ENCODE measurements at places on chromosomes 6 and 20.

GRCh38 chr6:113127786-113128419 lies 729.2 kb upstream of the MARCKS start:
- no peak overlapping the region for H3K27ac ChIP-seq
- H3K36me3 ChIP-seq = no peaks in the 10 kb centered on the region
- H3K4me3 ChIP-seq = no peak overlapping the region
- H3K4me1 ChIP-seq = no peaks in the 10 kb centered on the region
- no peak for DNase-seq

- peaks cover 16% of the 10 kb centered on the region for H3K27me3 ChIP-seq
- H3K4me3 ChIP-seq = no peak overlapping the region
- no peak overlapping the region for H3K27ac ChIP-seq
- H3K4me1 ChIP-seq = no peaks in the 10 kb centered on the region
- H3K36me3 ChIP-seq = no peaks in the 10 kb centered on the region
Measured at GRCh38 chr20:54517241-54517975, 42.0 kb downstream of the DOK5 start.

- H3K4me1 ChIP-seq = no peaks in the 10 kb centered on the region
- DNase-seq = no peak
- no peaks in the 10 kb centered on the region for H3K36me3 ChIP-seq
- H3K27me3 ChIP-seq = peaks cover 30% of the 10 kb centered on the region
Measured at GRCh38 chr20:60586269-60587050, 628.2 kb downstream of the CDH26 start.

DNA sequence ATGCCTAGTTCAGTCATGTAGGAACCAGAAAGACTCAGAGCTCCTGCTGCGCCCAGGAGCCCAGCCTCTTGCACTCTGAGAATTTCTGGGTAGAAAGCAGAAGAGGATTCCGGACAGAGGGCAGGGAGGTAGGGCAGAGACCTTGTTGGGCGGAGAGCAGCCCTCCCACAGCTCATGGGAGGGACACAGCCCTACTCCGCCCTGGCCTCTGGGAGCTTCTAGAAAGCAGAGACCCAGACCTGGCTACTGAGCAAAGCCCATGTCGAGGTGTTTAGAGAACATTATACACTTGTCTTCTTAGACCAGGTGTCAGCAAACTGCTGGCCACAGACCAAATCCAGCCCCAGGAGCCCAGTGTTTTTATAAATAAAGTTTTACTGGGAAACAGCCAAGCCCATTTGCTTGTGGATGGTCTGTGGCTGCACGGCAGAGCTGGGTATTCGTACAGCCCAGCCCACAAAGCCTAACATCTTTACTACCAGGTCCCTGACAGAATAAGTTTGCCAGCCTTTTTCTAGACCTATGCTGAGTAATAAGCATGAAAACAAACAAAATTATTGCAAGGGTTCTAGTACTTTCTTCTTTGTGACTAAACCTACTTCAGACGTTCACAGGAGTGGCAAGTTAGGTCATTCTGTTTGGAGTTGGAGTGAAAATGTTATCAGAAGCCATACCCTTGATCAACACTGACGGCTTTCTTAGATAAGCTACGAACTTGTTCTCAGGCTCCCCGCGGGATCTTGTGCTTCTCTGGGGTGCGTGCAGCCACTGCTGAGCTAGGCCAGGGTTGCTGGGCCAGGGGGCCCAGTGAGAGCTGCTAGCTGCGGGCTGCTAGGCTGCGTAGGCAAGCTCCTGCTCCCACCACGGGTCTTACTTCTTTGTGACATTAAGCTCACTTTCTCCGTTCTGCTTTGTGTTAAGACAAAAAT lies 235.1 kb upstream of the FOXQ1 start:
- no peaks in the 10 kb centered on the region for H3K36me3 ChIP-seq
- H3K27me3 ChIP-seq = peaks cover 6% of the 10 kb centered on the region
- no peak overlapping the region for H3K4me3 ChIP-seq
- H3K27ac ChIP-seq = no peak overlapping the region
- DNase-seq = no peak

DNA sequence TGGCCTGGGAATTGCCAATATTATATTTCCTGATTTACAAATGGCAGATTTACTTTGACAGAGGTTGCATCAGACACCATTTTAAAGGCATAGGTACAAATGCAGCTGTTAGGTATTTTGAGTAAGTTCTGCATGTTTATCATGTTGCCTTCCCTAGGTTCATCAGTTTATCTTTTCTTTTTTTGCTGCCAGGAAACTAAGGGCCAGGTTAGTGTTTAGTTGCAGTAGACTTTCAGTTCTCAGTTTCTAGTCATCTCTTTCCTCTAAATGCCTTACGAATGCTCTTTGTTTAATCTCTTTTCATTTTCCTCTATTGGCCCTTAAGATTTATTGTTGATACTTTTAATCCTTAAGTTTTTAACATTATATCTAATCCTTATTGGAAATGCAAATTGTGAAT lies 129.9 kb downstream of the SMAP1 start:
- no peak overlapping the region for H3K27ac ChIP-seq
- H3K4me3 ChIP-seq = no peak overlapping the region
- peaks cover 22% of the 10 kb centered on the region for H3K4me1 ChIP-seq
- DNase-seq = no peak

DNA sequence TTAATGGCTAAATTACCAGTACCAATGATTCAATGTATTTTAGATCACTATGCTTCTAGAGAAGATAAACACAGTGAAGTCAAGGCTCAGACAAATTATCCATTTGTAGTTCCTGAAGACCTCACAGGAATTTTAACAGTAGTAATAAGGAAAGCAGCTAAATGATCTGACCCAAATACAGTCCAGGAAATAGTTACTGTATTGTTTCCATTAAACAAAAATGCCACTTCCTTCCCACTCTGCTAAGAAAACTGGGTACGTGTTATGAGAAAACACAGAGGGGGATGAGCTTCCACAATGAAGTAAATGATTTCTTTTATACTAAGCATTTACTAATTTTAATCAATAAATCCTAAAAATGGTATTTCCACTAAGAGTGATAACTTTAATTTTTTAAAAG lies 127.9 kb downstream of the CDK19 start:
- no peak overlapping the region for H3K27ac ChIP-seq
- H3K36me3 ChIP-seq = no peaks in the 10 kb centered on the region
- H3K27me3 ChIP-seq = no peaks in the 10 kb centered on the region
- no peak overlapping the region for H3K4me3 ChIP-seq
- peaks cover 13% of the 10 kb centered on the region for H3K4me1 ChIP-seq

DNA sequence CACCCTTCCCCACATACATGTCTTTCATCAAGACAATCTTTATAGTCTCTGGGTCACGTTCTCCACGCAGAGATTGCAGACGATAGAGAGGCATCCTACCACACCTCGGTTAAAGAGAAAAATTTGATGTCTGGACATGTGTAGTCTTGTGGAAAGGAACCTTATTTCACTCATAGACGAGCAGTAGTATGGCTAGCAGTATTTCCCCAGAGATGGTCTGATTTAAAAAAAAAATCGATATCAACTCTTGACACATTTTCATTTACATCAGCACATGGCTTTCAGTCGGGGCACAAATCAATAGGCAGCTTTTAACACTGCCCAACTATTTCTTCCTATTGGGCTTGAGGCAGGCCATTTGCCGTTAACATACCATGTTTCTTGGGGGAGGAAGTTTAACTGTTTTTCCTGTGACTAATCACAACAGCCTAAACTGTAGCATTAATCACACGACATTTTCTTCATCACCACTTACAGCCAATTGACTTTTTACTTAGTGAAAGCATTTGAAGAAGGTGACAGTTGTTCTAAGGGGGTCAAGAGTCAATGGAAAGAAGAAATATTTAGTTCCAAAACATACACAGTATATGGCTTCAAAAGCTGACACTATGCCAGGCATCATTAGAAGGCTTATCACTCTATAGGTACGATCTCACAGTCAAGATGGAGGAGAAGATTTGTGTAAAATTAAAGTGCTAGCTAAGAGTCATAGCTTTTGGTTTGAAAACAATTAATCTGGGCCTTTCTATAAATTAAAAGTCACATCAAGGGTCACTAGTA lies 129.5 kb upstream of the HDAC2 start:
- H3K4me3 ChIP-seq = no peak overlapping the region
- no peaks in the 10 kb centered on the region for H3K36me3 ChIP-seq
- no peak for DNase-seq
- H3K27me3 ChIP-seq = peaks cover 7% of the 10 kb centered on the region
- H3K27ac ChIP-seq = no peak overlapping the region

- DNase-seq = no peak
- no peak overlapping the region for H3K4me3 ChIP-seq
- H3K4me1 ChIP-seq = peaks cover 16% of the 10 kb centered on the region
- no peaks in the 10 kb centered on the region for H3K36me3 ChIP-seq
- H3K27me3 ChIP-seq = peaks cover 6% of the 10 kb centered on the region
Measured at GRCh38 chr6:106446983-106447382, 86.5 kb downstream of the CRYBG1 start.

DNA sequence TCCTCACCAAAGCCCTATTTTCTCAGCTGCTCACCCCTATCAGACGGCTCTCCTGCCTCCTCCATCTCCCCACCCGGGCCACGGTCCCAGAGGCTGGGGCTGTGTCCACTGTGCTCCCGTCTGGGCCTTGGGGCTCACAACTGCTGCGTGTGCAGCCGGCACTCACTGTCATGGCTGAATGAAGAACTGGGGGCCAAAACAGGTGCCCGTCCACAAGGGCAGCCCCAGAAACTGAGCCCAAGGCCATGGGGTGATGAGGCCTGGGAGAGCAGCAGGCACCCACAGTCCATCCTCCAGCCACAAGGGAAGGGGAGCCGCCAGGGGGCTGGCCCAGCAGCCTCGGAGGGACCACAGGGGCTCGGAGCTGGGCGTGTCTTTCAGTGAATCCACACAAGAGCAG lies 159.5 kb downstream of the DLL1 start:
- DNase-seq = no peak
- H3K36me3 ChIP-seq = no peaks in the 10 kb centered on the region
- H3K27ac ChIP-seq = no peak overlapping the region
- peaks cover 4% of the 10 kb centered on the region for H3K4me1 ChIP-seq
- peaks cover 9% of the 10 kb centered on the region for H3K27me3 ChIP-seq

- no peaks in the 10 kb centered on the region for H3K36me3 ChIP-seq
- no peaks in the 10 kb centered on the region for H3K4me1 ChIP-seq
- no peaks in the 10 kb centered on the region for H3K27me3 ChIP-seq
- no peak for DNase-seq
- H3K27ac ChIP-seq = no peak overlapping the region
- H3K4me3 ChIP-seq = no peak overlapping the region
Measured at GRCh38 chr6:101290346-101290745, 103.2 kb upstream of the GRIK2 start.

- H3K4me1 ChIP-seq = no peaks in the 10 kb centered on the region
- no peak overlapping the region for H3K4me3 ChIP-seq
- no peak overlapping the region for H3K27ac ChIP-seq
- H3K36me3 ChIP-seq = peaks cover 5% of the 10 kb centered on the region
- DNase-seq = no peak
- peaks cover 2% of the 10 kb centered on the region for H3K27me3 ChIP-seq
Measured at GRCh38 chr20:41786158-41786557, 168.0 kb upstream of the CHD6 start.

- H3K27me3 ChIP-seq = peaks cover 22% of the 10 kb centered on the region
- no peak for DNase-seq
- peaks cover 28% of the 10 kb centered on the region for H3K4me1 ChIP-seq
- H3K36me3 ChIP-seq = peaks cover 6% of the 10 kb centered on the region
- peak overlapping the region; percentile 79 for H3K4me3 ChIP-seq
Measured at GRCh38 chr6:127514179-127514772, 4.9 kb downstream of the MTCL3 start.

GRCh38 chr6:53014063-53014462 lies 19.0 kb upstream of the GSTA4 start:
- no peak overlapping the region for H3K4me3 ChIP-seq
- no peaks in the 10 kb centered on the region for H3K27me3 ChIP-seq
- H3K27ac ChIP-seq = no peak overlapping the region

DNA sequence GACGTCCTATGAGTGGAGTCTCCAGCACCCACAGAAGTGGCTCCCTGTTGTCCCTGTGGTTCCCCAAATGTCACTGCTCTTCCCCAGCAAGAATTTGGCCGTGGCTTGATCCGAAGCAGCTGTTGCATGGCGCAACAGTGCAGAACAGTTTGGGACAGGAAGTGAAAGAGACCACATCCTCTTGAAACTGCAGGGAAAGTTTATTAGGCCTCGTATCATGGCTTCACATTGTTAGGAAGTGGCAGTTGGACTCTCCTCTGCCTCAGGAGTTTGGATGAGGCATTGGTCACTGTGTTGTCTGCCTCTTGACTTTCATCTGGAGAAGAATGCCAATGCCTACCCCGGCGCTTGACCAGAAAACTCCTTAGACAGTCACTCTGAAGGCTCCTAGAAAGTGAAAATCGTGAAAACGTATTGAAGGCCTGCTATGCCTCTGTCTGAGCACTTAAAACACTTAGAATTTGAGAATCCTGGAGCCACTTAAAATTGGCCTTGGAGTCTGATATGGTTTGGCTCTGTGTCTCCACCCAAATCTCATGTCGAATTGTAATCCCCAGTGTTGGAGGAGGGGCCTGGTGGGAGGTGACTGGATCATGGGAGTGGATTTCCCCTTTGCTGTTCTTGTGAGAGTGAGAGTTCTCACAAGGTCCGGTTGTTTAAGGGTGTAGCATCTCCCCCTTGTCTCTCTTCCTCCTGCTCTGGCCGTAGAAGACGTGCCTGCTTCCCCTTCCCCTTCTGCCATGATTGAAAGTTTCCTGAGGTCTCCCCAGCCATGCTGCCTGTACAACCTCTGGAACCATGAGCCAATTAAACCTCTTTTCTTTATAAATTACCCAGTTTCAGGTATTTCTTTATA lies 334.9 kb upstream of the JARID2 start:
- peak overlapping the region; percentile 87 for H3K27ac ChIP-seq
- H3K36me3 ChIP-seq = peaks cover 4% of the 10 kb centered on the region
- H3K4me1 ChIP-seq = peaks cover 29% of the 10 kb centered on the region
- peak; percentile 15 for DNase-seq
- H3K27me3 ChIP-seq = no peaks in the 10 kb centered on the region
- peak overlapping the region; percentile 86 for H3K4me3 ChIP-seq

GRCh38 chr20:36585410-36586125 lies 12.2 kb downstream of the TGIF2 start:
- peaks cover 16% of the 10 kb centered on the region for H3K4me1 ChIP-seq
- no peaks in the 10 kb centered on the region for H3K27me3 ChIP-seq
- DNase-seq = no peak

DNA sequence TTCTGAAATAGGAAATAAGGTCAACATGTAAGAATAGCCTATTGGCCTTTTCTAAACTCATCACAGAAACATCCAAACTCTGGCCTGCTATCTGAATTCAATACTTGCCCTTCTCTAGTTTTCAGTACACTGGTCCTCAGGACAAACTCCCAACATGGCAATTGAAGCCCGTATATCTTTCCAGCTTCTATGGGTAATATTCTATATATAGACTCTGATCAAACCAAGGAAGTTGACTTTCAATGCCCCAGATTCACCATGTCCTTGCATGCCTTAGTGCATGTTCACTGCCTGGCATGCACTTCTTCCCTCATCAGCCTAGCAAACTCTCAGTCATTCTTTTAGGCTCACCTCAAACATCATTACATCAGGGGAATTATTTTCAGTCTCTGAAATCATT lies 73.2 kb downstream of the RSPO3 start:
- H3K27ac ChIP-seq = no peak overlapping the region
- H3K4me3 ChIP-seq = no peak overlapping the region
- no peaks in the 10 kb centered on the region for H3K36me3 ChIP-seq
- DNase-seq = no peak
- no peaks in the 10 kb centered on the region for H3K4me1 ChIP-seq

GRCh38 chr6:80094017-80094416 lies 12.5 kb upstream of the BCKDHB start:
- no peaks in the 10 kb centered on the region for H3K4me1 ChIP-seq
- H3K4me3 ChIP-seq = no peak overlapping the region
- DNase-seq = peak; percentile 51
- no peak overlapping the region for H3K27ac ChIP-seq
- no peaks in the 10 kb centered on the region for H3K27me3 ChIP-seq

GRCh38 chr6:22027040-22027725 lies 269.7 kb downstream of the PRL start:
- no peaks in the 10 kb centered on the region for H3K36me3 ChIP-seq
- peaks cover 35% of the 10 kb centered on the region for H3K4me1 ChIP-seq
- DNase-seq = no peak
- H3K4me3 ChIP-seq = no peak overlapping the region
- H3K27me3 ChIP-seq = peaks cover 5% of the 10 kb centered on the region

Data from naive thymus-derived CD8-positive, alpha-beta T cell (primary cell).